ENCODE measurements at places on chromosomes 12 and 14.
A peak's percentile ranks its signal among the peaks of the same experiment; 100 is the strongest.

GRCh38 chr12:110266381-110266960, 14.6 kb upstream of the ATP2A2 start:
- DNase-seq: no peak

- no peak for DNase-seq
Observed at GRCh38 chr12:22100958-22101748, 55.1 kb downstream of the CMAS start.

DNA sequence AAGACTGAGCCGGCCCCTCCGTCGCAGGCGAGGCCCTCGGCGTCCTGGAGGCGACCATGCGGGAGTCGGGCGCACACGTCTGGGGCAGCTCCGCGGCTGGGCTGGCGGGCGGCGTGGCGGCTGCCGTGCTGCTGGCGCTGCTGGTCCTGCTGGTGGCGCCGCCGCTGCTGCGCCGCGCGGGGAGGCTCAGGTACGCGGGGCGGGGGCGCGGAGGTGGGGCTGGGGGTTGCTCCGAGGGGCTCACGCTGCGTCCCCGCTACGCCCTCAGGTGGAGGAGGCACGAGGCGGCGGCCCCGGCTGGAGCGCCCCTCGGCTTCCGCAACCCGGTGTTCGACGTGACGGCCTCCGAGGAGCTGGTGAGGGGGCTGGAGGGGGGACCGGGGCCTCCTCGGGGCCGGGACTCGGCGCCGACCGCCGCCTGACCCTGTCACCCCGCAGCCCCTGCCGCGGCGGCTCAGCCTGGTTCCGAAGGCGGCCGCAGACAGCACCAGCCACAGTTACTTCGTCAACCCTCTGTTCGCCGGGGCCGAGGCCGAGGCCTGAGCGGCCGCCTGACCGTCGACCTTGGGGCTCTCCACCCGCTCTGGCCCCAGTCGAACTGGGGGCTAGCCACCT, 7.8 kb downstream of the AMN start:
- DNase-seq: no peak

- no peak for DNase-seq
Observed at GRCh38 chr14:50610465-50610864, 50.5 kb downstream of the ATL1 start.

DNA sequence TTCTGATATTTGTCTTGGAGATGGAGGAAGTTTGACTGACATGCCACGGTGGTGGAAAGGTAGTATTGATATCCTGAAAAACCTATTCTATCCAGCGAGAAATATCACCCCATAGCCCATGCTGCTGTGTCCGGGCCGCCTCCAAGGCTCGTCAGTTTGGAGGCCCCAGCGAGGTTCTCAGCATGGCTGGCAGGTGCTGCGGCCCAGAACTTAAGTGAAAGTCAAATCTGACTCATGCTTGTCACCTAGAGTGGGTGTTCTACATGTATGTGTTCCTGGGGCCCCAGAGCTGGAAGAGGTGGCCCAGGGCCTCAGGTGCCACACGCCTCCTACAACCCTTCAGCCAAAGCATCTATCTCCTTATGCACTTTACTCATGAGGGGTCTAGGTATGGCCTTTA, 92.9 kb downstream of the GCH1 start:
- DNase-seq: no peak

DNA sequence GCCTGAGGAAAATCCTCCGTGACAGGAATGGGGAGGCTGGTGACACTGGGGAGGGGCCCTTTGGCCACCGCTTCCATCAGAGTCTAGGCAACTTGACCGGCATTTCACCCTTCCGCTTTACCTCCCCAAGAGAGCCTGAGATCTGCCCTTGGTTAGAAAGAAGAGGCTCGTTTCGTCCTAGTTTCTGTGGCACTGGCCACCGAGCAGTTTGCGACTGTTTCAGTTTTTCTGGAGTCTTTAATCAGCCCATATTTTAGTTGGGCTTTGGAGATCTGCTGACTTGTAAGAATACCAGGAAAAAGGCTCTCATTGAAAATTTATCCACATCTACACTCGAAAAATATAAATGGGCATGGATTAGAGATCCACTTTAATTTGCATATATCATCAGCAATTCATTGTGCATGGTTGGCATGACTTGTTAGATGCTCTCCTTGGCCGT, 414 bp upstream of the ANKS1B start:
- DNase-seq: no peak

DNA sequence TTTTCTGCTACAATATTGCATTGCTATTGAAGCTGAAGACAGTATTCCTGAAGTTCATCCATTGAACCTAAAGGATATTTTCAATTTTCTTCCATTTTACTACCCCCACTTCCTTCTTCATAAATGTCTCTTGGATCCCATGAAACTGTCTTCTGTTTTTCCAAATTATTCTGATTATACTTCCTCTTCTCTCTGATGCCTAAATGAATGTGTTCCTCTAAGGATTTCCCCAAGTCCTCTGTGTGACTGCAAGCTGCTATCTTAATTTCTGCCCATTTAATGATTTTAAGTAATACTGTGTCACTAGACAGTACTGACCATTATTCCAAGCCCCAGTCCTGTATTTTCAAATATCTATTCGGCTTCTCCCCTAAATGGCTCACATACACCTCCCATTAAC, 102.9 kb downstream of the TAOK3 start:
- no peak for DNase-seq

- no peak for DNase-seq
Observed at GRCh38 chr14:41409806-41410205, 196.9 kb upstream of the LRFN5 start.

GRCh38 chr12:89650239-89650638, 58.4 kb downstream of the ATP2B1 start:
- DNase-seq: no peak

DNA sequence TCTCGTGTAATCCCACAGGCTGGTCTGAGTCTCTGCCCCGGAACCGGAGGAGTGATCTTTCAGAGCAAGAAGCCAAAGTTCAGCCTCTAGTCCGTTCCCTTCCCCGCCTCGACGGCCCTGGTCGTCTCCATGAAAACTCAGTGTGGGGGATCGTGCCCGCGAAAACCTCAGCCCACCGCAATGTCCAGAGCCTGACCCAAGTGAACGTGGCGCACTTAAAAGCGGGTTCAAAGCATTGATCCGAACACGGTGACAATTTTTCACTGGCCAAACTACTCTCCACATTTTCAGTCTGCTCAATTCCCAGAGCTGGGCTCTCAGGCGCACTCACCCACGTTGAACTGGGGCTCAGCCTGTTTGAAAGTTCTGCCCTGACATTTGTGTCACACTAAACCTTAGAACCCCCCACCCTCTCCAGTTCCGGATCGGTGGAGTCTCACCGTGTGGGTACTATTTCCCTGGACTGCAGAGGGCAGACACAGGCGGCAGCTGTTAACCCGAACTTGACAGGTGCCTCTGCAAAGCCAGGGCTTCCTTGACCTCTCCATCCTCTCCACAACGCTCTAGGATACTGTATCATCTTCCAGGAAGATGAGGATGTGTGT, 886 bp upstream of the PRICKLE1 start:
- DNase-seq: no peak

DNA sequence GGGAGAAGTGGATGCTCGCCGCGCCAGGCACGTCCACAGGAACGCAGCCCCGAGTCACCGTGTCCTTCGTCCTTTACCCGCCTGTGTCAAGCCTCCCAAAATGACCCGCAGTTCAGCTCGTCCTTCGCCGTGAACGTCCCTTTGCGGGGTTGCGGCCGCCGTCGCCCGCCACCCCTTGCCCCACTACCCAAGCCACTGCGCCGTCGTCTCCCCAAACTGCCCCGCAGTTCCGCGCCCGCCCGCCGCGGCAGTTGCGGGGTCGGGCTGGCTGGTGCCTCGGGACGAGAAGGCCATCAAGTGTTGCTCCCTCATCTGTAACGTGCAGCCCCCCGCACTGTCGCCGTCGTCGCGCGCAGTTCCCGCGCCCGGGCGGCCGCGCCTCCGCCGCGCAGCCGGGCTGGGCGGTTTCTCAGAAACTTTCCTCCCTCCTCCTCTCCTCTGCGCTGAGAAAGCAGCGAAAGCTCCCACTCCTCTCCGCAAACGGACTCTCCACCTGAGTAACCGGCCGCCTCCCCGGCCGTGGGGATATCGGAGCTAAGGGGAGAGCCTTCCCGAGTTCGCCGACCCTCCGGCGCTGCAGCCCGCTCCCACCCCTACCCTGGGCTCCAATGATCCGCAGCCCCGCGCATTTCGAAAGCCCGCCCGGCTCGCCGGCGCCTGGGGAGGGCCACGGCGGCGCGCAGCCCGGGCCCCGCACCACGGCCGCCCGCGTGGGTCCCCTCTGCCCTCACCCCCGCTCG, 6.7 kb downstream of the CDKN1B start:
- no peak for DNase-seq

DNA sequence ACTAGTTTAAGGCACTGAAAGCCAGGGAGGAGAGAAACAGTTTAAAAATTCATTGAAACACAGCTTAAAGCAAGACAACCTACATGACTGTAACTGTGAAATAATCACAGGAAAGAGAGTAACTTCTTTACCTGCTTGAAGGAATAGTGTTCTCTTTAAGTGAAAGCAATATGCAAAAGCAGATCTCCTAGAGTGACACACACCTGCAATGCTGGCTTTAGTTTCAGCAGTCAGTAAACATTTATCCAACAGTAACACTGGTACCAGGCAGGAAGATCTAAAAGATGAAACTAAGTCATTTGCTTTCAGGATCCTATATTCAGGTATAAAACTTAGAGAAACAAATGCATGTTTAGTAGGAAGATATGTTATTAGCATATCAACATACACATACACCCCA, 85.3 kb upstream of the PPM1H start:
- no peak for DNase-seq

DNA sequence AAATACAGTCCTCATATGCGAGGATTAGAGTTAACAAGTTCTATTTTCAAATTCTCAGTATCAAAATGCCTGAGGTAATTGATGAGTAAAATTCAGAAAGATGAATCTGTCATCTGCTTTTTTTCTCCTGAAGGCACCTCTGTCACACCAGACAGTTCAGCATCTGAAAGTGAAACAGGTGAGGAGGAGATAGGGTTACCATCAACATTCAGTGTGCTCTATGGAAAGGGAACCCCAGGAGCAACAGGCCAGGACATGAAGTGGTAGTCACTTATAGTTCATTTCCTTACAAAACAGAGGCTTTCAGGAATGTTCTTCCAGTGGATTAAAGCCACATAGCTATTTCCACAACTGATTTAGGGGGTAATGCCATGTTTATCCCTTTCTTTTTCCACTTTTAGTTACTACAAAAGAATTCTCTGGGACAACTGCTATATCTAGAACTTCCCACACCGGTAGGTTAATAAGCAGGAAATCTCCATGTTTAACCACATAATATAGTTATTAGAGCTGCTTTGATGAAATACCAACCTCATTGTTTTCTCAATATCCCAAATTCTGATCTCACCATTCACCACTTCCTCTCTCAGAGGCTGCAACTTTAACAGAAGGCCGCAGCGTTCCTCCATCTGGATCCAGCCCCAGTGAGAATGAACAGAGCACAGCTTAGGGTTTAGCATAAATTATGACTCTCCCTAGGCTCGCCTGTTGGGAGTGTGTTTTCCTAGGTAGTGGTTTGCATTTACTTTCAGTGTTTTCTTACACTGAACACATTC, 177.0 kb upstream of the CNTN1 start:
- no peak for DNase-seq

- DNase-seq: no peak
Observed at GRCh38 chr14:56159066-56159465, 40.9 kb downstream of the PELI2 start.

GRCh38 chr14:74952697-74953484, 2.5 kb downstream of the PGF start:
- no peak for DNase-seq

DNA sequence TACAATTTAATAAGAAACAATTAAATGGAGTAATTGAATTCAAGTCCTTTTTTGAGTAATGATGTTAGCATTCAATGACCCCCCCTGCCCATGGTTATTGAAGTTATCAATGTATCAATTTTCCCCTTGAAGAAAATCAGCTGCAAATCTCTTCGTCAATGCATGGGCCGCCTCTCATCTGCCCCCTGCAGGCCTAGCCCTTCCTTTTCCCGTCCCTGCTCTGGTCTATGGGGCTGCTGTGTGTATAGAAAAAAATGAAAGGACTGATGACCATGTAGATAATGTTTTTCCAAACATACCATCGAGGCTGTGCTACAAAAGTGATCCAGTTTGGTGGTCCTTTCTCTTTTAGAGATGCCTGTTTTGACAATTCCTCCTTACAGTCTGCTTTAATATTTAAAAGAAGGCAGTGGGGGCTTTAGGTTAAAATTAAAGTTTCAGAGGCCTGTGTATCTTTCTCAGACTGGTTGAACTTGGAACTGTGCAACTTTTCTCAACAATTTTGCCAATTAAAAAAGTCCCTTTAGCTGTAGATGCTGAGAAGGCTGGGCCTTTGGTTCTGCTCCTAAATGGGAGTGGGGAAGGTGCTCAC, 98.4 kb downstream of the APAF1 start:
- DNase-seq: no peak

GRCh38 chr14:68236582-68237458, 417.2 kb downstream of the RAD51B start:
- DNase-seq: no peak

DNA sequence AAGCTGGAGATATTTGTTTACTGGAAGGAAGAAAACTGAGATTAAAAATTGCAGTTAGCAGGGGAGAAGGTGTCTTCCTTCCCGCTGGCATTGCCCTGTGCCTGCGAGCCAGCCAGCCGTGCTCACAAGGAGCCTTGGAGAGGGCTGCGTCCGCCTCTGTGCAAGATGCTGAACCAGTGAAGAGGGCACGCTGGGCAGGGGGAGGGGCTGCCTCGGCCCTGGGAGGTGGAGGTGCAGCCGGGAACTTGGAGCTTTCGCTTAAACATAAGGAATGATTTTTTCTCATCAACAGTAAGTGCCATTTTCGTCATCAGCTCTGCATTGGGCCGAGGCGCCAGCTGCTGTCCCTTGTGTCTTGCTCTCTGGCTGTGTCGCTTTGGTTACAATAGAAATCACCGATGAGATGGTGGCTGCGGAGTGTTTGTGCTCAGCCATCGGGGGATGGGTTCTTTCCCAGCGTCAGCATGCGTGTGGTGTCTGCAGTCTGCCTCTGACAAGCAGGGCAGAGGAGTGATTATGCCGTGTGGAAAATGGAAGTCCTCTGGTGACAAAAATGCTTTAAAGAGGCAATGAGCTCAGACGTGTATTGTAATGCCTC, 97.3 kb downstream of the ESR2 start:
- peak; percentile 86 for DNase-seq

DNA sequence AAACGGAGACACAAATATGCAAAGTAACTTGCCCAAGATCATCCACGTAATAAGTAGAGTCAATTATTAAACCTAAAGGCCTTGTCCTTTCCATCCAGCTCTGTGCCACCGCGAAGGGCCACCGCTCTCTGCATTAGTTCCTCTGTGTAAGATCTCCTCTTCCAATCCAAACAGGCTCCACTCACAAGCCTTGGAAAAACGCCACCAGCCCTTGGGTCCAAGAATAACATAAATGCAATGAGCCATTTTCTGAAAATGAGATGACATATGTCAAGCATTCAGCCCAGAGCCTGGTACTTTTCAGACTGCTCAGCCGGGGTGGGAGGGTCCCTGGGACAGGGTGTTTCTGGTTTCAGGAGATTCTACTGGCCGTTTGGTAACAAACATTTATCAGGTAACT, 30.0 kb downstream of the DGLUCY start:
- DNase-seq: no peak
